A549 treated with CpdA at 1 μM for 4 hours (cell line): ENCODE measurements at places on chromosomes 1 and 21. TPM values are rescaled to one million over a fixed set of nuclear protein-coding genes. Genes with fewer than 3 reads are reported as not detected.

SLC6A9 gene
- total RNA-seq: 12.4 to 16.8 TPM (median 15.0 TPM) in 5 replicates

RHOU gene
- 4.3 to 7.2 TPM (median 7.0 TPM) in 5 replicates for total RNA-seq

PPCS gene
- 32.0 to 42.5 TPM (median 35.4 TPM) in 5 replicates for total RNA-seq

C1orf116 gene
- 2.6 to 3.5 TPM (median 2.9 TPM) in 5 replicates for total RNA-seq
